ENCODE measurements at places on chromosomes 6 and 20.

- DNase-seq = no peak
Observed at GRCh38 chr6:15927531-15928225, 201.2 kb upstream of the MYLIP start.

DNA sequence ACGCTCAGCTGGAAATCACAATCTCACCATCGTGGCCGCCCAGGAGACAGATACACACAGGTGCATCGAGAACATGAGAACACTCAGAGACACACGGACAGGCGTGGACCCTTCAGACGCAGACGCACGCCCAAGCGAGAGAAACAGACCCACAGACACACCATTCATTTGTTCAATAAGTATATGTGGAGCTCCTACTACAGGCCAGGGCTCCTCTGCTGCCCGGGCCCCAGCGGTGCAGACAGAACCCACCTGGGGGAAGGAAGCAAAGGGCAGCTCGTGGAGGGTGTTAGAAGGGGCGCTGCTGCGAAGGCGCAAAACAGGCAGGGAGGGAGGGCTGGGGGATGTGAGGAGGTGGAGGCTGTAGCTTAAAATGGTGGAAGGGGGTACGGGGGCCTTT lies 39.2 kb downstream of the SRC start:
- DNase-seq = no peak

- DNase-seq = no peak
Observed at GRCh38 chr6:158255275-158255988, 56.8 kb upstream of the TULP4 start.

DNA sequence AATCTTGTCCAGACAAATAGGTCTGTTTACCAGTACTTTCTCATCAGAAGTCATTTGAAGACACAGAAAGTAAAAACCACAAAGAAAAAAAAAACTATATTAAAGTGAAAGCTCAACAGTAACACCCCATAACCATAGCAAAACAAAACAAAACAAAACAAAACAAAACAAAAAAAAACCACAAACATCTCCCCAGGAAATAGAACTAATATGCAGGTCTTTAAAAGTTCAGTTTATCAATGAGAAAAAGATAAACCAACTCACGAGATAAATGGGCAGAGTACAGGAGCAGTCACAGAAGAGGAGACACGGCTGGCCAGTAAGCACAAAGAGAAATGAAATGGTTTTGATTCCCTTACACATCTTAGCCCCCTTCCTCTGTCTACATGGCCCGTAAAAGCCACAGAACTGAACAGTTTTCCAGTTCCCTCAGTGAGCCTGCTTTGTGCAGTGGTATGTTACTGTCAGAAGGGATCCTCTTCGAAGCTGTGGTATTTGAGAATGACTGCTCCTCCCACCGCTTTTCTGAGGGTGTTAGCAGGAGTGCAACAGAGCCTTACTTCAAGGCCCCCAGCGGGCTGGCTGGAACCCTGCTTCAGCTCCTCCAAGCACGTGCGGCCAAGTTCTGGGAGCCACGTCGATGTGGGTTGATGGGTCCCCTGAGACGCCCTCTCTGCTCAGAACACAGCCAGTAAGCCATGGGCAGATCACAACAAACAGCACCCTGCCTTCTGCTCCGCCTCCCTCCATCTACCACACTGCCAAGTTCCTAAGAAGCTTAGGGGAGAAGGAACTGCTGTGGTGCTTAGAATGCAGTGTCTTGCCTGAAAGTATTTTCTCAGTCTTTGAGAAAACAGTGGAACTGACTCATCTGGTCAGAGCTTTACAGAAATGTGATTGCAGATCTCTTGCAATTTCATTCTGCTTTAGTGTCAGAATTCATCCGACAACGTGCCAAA lies 14.0 kb downstream of the UST start:
- DNase-seq = no peak

GRCh38 chr6:163828038-163828795 lies 413.7 kb downstream of the QKI start:
- DNase-seq = no peak

Data from iPS-NIHi11 (cell line).